ENCODE measurements at places on chromosomes 16 and 17. TPM values are rescaled to one million over a fixed set of nuclear protein-coding genes. Genes with fewer than 3 reads are reported as not detected.

DNA sequence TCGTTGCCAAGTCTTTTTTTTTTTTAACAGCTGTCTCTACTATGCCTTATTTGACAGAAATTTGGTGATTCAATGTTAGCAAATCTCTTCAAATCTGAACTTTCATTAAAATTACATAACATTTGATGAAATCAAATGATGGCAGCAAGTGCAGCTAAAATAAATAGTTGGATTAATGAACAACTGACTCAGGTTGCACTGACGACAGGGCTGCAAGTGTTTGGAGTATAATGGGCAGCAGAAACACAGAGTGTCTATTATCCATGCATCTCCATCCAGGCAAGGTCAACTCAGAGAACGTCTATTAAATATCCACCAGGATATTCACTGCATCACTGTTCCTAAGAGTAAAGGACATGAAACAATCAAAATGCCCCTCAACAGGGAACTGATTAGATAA, 109.8 kb downstream of the SLC39A11 start:
- no peak for DNase-seq

- peak; percentile 54 for DNase-seq
These were observed 22.5 kb upstream of the CHMP6 start for GRCh38 chr17:80969030-80969673.

DNA sequence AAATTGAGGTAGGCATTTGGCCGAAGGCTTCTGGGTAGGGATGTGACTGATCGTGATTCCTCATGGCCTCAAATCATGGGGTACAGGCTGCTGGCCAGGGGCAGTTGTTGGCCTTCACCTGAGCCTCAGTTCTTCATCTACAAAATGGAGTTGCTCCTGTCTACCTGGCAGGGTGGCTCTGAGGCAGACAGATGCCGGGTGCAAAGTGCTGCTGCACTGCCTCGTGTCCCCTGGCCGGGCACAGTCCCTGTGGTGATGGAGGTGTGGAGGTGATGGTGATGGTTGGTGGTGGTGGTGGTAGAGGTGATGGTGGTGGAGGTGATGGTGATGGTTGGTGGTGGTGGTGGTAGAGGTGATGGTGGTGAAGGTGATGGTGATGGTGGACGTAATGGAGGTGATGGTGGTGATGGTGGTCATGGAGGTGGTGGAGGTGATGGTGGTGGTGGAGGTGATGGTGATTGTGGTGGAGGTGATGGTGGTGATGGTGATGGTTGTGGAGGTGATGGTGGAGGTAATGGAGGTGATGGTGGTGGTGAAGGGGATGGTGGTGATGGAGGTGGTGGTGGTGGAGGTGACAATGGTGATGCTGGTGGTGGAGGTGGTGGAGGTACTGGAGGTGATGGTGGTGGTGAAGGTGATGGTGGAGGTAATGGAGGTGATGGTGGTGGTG, 52.6 kb downstream of the RNF213 start:
- no peak for DNase-seq

The MARCHF10 gene
- total RNA-seq, result 0.40 TPM

DNA sequence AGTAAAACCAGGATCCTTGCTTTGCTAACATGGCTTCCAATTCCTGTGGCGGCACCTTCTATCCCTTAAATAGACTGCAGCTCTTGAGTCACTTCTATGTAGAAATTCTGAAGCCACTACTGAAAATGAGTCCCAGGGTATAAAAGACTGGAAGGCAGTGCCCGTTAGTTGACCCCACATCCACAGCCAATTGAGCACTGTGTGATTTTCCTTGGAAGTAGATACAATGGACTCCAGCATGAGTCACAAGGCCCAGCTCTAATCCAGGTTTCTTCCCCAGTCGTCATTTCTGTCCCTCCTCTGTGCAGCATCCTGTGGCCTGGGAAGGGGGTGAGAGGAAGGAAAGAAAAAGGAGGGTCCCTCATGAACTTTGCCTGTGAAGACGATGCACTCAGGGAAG, 69.5 kb downstream of the HLF start:
- peak; percentile 48 for DNase-seq

Data from muscle of leg (tissue), 16 donors.